CMK (cell line): ENCODE measurements at places on chromosomes 11 and 22.

DNA sequence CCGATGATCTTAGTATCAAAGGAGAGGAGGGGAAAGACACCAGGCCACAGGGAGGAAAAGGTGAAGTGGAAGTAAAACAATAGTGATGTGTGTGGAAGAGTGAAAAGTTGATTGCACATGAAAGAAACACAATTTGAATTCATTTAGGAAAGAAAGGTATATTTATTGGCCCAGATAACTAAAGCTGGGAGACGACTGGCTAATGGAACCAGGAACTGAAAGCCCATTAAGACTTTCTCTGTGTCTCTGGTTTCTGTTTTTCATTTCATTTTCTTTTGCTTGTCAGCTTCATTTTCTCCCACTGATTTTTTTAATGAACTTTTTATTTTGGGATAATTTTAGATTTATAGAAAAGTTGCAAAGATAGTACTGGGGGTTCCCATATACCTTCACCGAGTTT lies 5.1 kb upstream of the DCHS1 start:
- no peak for DNase-seq

DNA sequence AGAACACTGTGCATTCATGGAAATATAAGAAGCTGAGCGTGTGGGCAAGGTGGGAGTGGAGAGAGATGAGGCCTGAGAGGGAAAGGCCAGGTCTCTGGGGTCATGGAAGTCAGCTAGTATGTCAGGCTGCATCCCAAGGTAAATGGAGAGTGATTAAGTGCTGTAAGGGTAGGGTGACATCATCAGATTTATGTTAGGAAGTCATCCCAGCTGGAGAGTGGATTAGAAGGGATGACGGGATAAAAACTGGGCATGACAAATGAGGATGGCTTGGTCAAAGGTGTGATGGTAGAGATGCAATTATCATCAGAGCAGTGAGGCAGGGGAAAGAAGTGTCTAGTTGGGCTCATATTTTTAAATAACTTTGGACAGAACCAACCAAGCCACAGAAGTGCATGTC lies 3.5 kb upstream of the ENDOD1 start:
- DNase-seq: no peak

DNA sequence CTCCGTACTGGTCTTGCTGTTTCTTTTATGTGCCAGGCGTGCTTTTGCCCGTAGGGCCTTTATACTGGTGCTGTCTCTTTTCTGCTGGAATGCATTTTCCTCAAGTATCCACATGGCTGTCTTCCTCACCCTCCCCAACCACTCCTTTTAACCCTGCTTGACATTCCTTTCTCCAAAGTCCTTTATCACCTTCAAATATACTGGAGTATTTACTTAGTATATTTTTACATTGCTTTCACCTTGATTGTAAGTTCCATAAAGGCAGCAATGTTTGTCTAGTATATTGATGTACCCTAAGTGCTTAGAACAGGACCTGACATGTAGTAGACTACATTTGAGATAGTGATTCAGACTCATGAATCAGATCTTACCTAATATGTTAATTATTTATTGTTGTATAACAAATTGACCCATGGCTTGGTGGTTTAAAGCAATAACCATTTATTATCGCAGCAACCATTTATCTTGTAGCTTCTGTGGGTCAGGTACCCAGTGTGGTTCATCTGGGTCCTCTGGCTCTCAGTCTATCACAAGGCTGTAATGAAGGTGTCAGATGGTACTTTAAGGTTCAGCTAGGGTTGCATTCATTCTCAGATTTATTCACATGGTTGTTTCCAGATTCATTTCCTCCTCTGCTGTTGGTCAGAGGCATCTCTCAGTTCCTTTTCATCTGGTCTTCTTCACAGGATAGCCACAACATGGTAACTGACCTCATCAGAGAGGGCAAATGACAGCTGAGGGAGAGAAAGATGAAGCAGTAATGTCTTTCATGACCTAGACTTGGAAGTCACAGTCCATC lies 34.2 kb downstream of the DDX10 start:
- DNase-seq: no peak

- no peak for DNase-seq
Measured at GRCh38 chr22:30313527-30314363, 13.0 kb downstream of the TBC1D10A start.

DNA sequence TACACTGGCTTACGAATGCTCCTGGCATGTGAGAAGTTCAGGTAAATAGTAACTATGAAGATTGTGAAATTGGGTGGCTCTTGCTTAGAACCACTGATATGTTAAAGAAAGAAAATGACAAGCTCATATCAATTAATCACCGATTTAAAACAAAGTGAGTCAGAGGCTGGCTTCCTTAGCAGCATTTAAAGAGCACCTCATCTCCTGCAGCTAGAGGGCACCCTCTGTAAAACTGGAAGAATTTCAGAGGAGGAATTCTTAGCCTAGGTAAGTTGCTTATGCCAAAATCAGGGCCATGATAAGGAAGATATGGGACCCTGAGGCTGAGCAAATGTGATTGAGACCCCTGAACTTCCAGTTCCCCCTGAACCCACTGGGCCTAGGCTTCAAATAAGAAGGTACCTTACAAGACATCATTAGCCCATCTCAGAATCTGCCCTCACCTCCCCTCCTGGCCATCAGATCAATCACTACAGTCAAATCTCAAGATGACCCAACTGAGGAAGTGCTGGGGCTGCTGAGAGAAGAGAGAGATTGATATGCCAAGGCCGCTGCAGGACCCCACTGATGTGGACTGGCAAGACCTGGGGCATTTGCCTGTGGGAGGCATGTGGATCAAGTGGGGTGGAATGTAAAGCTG lies 8.6 kb upstream of the CD3E start:
- DNase-seq: no peak
